ENCODE measurements at places on chromosomes 1 and 21.

DNA sequence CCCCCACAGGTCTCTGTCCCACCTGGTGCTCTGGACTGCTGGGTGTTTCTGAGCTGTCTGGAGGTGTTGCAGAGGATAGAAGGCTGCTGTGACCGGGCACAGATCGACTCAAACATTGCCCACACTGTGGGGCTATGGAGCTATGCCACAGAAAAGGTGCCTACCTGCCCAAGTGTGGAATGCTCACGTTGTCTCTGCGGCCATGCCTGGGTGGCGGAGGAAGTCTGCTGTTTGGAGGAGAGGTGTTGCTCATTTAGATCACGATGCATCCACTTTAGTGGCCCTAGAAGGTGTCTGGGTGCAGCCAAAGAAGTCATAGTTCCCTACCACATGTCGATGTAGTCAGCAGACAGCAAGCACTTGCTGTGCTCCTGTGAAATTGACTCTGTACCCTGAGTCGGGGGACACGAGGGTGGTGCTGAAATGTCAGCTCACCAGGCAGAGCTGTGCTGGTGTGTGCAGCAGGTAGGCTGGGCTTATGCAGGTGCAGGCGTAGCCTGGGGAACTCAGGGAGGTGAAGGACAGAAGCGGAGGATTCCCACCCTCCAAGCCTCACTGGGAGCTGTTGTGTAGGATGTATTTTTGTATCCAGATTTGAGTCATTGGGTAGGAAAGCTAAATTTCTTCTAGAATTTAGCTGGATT lies 32.8 kb upstream of the PWP2 start:
- H3K27me3 ChIP-seq: no peaks in the 10 kb centered on the region
- no peak for DNase-seq
- peaks cover 6% of the 10 kb centered on the region for H3K36me3 ChIP-seq
- no peak overlapping the region for H3K27ac ChIP-seq
- H3K4me3 ChIP-seq: no peak overlapping the region

- H3K27ac ChIP-seq: no peak overlapping the region
- H3K27me3 ChIP-seq: no peaks in the 10 kb centered on the region
- no peak overlapping the region for H3K4me3 ChIP-seq
- DNase-seq: no peak
- peaks cover 40% of the 10 kb centered on the region for H3K4me1 ChIP-seq
Measured at GRCh38 chr1:226714148-226714547, 24.9 kb downstream of the ITPKB start.

GRCh38 chr21:35326677-35327076 lies 277.6 kb upstream of the RUNX1 start:
- no peak overlapping the region for H3K4me3 ChIP-seq
- no peaks in the 10 kb centered on the region for H3K36me3 ChIP-seq
- no peak for DNase-seq
- no peaks in the 10 kb centered on the region for H3K4me1 ChIP-seq

GRCh38 chr1:205990226-205990625 lies 13.0 kb downstream of the RAB7B start:
- no peak overlapping the region for H3K4me3 ChIP-seq
- no peaks in the 10 kb centered on the region for H3K36me3 ChIP-seq
- no peaks in the 10 kb centered on the region for H3K4me1 ChIP-seq
- no peak for DNase-seq
- no peak overlapping the region for H3K27ac ChIP-seq
- H3K27me3 ChIP-seq: no peaks in the 10 kb centered on the region

GRCh38 chr1:2270260-2271100 lies 42.4 kb downstream of the SKI start:
- no peaks in the 10 kb centered on the region for H3K4me1 ChIP-seq
- no peak for DNase-seq
- no peak overlapping the region for H3K4me3 ChIP-seq
- H3K27me3 ChIP-seq: no peaks in the 10 kb centered on the region
- H3K36me3 ChIP-seq: no peaks in the 10 kb centered on the region
- H3K27ac ChIP-seq: no peak overlapping the region

- peak; percentile 16 for DNase-seq
- no peak overlapping the region for H3K4me3 ChIP-seq
- H3K4me1 ChIP-seq: no peaks in the 10 kb centered on the region
- no peaks in the 10 kb centered on the region for H3K27me3 ChIP-seq
- no peaks in the 10 kb centered on the region for H3K36me3 ChIP-seq
Measured at GRCh38 chr1:43147625-43148327, 24.3 kb downstream of the EBNA1BP2 start.

GRCh38 chr21:15653710-15654109 lies 76.1 kb upstream of the USP25 start:
- H3K4me1 ChIP-seq: no peaks in the 10 kb centered on the region
- no peak overlapping the region for H3K27ac ChIP-seq
- no peak for DNase-seq
- no peak overlapping the region for H3K4me3 ChIP-seq
- H3K36me3 ChIP-seq: no peaks in the 10 kb centered on the region

DNA sequence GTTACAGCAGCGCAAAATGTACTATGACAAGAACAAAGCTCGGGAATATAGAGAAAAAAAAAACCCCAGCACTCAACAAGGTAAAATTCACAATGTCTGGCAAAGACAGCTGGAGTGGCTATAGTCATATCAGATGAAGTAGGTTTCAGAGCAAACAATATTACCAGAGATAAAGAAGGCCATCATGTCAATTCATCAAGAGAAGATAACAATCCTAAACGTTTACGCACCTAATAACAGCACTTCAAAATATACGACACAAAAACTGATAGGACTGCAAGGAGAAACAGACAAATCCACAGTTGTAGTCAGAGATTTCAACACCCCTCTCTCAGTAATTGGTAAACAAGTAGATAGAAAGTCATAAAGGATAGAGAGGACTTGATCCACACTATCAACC lies 455.2 kb downstream of the PTPRU start:
- no peak for DNase-seq
- H3K36me3 ChIP-seq: no peaks in the 10 kb centered on the region
- H3K27ac ChIP-seq: no peak overlapping the region
- H3K27me3 ChIP-seq: peaks cover 86% of the 10 kb centered on the region
- no peaks in the 10 kb centered on the region for H3K4me1 ChIP-seq

DNA sequence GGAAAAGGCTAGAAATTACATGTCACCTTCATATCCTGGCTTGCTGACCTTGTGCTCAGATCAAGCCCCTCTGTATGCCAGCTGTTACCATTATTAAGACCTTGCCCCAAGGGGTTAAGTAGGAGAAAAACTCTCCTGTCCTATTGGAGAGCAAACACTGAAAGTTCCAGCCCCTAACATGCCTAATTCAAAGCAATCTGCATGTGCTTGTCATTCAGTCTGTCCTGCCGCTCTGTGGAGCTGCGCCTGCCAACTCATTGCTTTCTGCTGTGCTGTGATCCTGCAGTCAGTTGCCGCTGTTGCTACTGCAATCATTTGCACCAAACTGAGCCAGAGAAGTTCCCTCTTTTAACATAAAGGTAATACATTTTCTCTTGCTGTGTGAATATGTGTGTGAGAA lies 113.4 kb downstream of the DISP1 start:
- H3K4me3 ChIP-seq: no peak overlapping the region
- H3K27ac ChIP-seq: no peak overlapping the region
- DNase-seq: no peak
- no peaks in the 10 kb centered on the region for H3K36me3 ChIP-seq
- no peaks in the 10 kb centered on the region for H3K27me3 ChIP-seq

GRCh38 chr1:150234309-150234565 lies 1.7 kb downstream of the ANP32E start:
- H3K27ac ChIP-seq: peak overlapping the region; percentile 92
- H3K4me3 ChIP-seq: peak overlapping the region; percentile 88
- no peak for DNase-seq
- H3K27me3 ChIP-seq: no peaks in the 10 kb centered on the region
- peaks cover 13% of the 10 kb centered on the region for H3K4me1 ChIP-seq

DNA sequence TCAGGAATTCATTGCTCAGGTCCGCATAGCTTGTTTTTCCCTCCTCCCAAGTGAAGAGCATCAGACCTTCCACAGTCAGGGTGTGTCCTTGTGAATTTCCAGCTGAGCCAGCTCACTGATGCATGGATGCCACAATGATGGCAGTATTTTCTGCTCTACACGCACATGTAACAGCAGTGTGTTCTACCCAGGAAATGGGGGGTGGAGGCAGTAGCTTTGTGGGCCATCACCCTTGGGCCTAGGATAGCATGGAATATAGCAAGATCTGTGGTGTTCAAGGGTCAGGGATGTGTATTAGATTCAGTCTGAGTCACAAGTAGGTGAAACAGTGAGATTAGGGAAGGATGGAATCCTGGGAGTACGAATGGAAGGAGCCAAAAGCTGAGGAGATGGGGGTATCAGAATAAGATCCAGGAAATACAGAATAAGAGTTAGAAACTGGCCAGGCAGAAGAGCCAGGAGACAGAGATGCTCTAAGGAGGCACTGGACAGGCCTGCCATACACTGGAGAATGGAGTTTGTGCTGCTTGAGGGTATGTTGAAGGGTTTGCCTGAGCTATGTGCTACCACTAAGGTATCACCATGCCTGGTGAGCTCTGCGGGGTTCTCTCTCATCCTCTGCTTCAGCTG lies 90.6 kb upstream of the CNIH3 start:
- DNase-seq: no peak
- H3K27me3 ChIP-seq: no peaks in the 10 kb centered on the region
- peaks cover 2% of the 10 kb centered on the region for H3K4me1 ChIP-seq
- no peak overlapping the region for H3K27ac ChIP-seq
- no peak overlapping the region for H3K4me3 ChIP-seq

DNA sequence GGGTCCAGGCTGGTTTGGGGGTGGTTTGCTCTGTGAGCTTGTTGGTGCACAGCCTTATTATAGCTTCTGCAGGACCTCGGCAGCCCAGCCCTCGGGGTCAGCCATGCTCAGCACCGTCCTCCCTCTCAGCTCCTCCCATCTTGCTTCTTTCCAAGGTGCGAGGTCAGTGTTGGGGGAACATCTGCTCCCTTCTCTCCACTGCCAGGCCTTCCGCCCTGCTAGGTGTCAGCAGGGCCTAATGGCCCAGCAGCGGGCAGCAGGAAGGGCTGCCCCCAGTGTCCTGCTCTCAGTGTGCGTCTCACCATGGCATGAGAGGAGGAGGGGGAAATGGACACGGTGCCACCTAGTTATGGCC lies 36.5 kb upstream of the LRRC3 start:
- H3K36me3 ChIP-seq: no peaks in the 10 kb centered on the region
- no peak overlapping the region for H3K4me3 ChIP-seq
- peaks cover 74% of the 10 kb centered on the region for H3K27me3 ChIP-seq
- no peak for DNase-seq
- H3K4me1 ChIP-seq: no peaks in the 10 kb centered on the region

- no peaks in the 10 kb centered on the region for H3K27me3 ChIP-seq
- peak overlapping the region; percentile 26 for H3K27ac ChIP-seq
Measured at GRCh38 chr1:45842786-45843185, 39.4 kb downstream of the MAST2 start.

DNA sequence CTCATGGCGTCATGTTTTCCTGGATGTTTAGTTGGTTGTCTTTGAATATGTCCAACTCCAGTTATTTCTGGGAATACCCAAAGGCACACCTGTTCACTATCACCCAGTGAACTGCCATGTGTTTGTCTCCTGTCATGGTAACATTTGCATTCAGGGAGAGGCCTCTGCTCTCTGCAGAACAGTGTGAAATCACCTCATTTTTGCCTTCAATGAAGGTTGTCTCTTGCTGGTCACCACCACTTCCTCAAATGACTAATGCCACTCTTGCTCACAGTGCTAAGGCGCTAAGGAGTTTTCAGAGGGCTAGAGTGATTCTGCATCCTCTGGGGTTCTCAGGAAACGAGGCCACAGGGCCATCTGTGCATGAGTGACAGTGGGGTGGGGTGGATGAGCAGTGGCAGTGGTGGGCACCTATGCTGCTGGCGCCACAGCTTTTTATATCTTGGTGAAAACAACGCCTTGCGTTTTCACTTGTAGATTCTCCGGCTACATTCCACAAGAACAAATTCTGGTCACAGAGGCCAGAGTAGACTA lies 60.0 kb upstream of the ATP5PO start:
- no peak overlapping the region for H3K27ac ChIP-seq
- no peaks in the 10 kb centered on the region for H3K27me3 ChIP-seq
- no peak for DNase-seq
- H3K36me3 ChIP-seq: no peaks in the 10 kb centered on the region
- H3K4me3 ChIP-seq: no peak overlapping the region
- H3K4me1 ChIP-seq: no peaks in the 10 kb centered on the region
